ENCODE measurements at places on chromosomes 11 and 22.

DNA sequence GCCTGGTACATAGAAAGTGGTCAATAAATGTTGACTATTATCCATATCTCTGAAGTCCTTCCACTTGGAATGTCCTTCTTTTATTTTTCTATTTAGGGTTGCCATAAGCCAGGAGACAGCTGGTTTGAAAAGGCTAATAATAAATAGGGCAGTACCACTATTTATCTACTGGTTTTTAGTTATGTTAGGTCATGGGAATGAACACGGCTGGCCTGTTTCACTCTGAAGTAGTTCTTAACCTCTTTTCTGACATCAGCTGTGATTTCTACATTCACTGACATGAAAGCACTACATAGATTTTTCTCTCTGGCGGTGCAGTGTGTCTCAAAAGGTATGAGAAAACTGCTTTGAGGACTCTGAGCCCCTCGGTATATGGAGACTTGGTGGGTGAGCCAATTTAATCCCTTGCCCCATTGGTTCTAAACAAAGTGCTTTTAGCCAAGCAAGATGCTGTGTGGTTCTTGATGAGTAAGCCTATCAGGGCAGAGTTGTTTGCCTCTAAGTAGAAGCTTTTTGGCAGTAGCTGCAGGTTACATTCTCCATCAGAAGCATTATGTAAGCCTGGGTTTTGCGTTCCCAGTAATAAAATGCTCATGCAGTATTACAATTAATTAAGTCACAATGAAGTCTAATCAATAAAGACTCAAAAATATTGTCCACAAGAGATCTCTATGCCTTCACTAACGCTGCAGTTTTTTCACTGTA lies 48.7 kb upstream of the APOA1 start:
- no peak for DNase-seq

DNA sequence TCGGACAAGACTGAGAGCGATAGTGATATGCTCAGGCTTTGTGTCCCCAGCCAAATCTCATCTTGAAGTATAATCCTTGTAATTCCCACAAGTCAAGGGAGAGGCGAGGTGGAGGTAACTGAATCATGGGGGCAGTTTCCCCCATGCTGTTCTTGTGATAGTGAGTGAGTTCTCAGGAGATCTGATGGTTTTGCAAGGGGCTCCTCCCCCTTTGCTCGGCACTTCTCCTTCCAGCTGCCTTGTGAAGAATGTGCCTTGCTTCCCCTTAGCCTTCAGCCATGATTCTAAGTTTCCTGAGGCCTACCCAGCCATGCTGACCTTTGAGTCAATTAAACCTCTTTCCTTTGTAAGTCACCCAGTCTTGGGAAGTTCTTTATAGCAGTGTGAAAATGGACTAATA lies 7.5 kb upstream of the FOLR2 start:
- peak; percentile 78 for DNase-seq

- no peak for DNase-seq
Measured at GRCh38 chr11:70040869-70041501, 37.1 kb upstream of the ANO1 start.

GRCh38 chr11:132994966-132995365 lies 537.3 kb downstream of the OPCML start:
- no peak for DNase-seq

- no peak for DNase-seq
Measured at GRCh38 chr22:37455896-37456295, 28.6 kb upstream of the ELFN2 start.

DNA sequence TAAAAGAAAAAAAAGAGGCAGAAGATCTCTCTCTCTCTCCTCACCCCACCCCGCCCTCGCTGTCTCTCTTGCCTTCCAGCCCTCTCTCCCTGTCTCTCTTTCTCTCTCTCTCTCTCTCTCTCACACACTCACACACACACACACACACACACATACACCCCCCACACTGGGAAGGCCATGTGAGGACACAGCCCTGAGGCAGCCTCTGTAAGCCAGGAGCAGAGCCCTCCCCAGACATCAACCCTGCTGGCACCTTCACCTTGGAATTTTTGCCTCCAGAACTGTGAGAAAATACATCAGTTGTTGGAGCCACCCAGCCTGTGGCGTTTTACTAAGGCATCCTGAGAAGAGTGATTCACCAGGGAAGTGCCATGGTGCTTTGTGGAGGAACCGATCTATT lies 14.7 kb downstream of the APOL3 start:
- DNase-seq, result no peak

DNA sequence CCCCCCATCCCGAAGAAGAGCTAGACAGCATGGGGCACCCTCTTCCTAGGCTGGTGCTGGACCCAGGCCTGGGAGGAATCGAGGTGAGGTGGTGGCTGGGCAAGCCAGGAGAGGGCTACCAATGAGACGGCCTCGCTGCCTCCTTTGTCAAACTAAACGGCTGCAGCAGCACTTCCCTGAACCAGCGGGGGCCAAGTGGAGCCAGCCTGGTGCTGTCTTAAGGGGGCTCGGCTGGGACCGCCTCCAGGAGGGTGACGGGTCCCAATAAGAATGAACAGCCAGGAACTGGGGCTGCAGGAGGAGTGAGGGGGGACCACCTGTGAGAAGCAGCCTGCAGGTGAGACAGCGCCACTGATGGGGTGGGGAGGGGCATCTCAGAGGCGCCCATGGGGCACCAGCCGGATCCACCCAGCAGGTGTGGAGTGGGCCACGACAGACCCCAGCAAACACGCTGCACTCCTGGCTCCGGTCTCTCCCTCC lies 17.1 kb downstream of the IFT27 start:
- no peak for DNase-seq

DNA sequence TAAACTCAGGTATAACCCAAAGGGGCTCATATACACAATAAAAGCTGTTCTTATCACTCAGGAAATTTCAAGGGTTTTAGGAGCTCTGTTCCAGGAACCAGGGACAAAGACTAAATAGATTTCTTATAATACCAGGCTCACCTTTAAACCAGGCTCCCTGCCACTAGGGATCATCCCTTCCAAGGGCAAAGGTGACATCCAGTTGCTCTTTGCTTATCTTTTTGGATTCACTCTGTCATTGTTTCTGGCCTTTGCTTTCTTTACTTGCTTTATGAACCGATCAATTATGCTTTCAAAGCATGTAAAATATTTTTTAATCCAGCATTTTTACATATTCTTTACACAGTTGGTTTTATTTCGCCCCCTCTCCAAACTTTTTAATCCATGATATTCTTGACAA lies 321.7 kb upstream of the SYN3 start:
- DNase-seq, result no peak

GRCh38 chr11:57131080-57131790 lies 50.5 kb upstream of the LRRC55 start:
- no peak for DNase-seq

- no peak for DNase-seq
Measured at GRCh38 chr11:21963013-21963412, 229.9 kb upstream of the ANO5 start.

DNA sequence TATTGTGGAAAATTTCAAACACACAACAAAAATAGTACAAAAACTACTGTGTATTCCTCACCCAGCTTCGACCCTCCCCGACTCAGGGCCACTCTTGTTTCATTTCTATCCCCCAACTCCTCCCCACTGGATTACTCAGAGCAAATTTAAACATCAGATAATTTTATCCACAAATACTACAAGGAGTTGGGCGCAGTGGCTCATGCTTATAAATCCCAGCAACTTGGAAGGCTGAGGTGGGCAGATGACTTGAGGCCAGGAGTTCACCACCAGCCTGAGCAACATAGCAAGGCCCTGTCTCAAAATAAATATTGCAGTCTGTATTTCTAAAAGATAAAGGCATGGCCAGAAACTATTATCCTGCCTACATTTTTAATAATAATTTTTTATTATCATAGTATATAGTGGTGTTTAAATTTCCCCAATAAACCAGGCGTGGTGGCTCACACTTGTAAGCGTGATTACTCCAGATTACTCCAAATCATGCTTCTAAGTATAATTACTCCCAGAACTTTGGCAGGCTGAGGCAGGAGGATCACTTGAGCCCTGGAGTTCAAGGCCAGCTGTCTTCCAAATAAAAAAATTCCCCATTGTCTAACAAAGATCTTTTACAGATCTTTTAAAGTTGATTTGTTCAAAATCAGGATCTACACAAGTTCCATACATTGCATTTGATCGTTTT lies 39.8 kb downstream of the LRRC32 start:
- no peak for DNase-seq

- peak; percentile 69 for DNase-seq
Measured at GRCh38 chr11:63767565-63768236, 874 bp downstream of the ZFTA start.

DNA sequence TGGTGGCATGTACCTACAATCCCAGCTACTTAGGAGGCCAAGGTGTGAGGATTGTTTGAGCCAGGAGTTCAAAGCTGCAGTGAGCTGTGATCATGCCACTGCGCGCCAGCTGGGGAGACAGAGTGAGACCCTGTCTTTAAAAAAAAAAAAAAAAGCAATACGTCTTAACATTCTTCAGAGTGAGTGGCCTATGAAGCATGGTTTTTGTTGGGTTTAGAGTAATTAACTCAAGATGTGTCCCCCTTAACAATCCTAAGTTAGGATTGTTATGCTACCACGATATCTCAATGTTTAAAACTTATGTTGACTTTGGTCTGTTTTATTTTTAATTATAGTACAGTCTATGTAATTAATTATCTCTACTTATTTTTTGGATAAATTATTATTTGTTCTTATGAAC lies 156.1 kb downstream of the HIPK3 start:
- DNase-seq, result no peak

DNA sequence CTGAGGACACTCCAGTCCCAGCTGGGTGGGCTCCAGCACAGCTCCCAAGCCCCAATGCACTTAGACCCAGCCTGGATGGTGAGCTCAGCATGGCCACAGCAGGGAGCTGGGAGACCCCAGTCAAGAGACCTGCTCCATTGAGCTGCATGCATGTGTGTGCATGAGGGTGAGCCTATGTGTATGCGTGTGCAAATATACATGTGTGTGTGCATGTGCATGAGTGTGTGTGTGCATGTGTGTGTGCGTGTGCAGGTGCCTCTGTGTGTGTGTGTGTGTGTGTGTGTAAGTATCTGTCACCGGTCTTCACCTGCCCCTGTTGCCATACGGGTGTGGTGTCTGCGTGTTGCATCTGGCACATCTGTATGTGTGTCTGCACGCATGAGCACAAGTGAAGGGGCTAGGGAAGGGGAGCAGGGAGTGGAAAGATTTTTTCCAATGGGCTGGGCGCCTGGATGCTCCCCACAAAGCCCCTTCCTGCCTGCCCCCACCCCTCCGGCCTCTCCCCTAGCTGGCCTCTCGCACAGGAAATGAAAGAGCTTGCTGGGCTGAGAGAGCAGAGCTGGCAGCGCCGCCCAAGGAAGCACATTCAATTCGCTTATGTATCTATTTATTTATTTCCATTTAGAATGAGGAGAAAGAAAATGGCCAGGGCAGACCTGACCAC lies 4.1 kb downstream of the TSPAN32 start:
- DNase-seq, result no peak

GRCh38 chr11:72075109-72075508 lies 5.2 kb downstream of the NUMA1 start:
- peak; percentile 80 for DNase-seq

DNA sequence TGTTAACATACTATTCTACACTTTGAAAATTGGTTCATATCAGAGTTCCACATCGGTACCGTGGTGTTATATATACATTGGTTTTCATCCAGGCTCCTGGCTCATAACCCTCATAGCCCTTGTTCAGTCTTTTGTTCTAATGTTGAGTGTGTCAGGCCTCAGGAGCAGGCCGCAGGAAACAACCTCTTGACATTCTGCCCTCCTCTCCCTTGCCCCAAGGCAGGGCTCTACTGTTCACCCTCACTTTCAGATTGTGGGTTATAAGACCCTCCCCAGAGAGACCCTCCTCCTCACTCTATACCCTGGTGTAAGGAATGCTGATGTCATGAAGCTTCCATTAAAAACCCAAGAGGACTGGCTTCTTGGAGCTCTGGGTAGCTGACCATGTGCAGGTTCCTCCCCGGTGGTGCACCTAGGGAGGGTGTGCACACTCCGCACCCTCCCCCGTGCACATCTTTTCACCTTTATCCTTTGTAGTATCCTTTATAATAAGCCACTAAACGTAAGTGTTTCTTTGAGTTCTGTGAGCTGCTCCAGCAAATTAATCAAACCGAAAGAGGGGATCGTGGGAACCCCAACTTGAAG lies 12.1 kb downstream of the SSH3 start:
- no peak for DNase-seq
